ENCODE measurements at places on chromosomes 5 and 9.
A peak's percentile ranks its signal among the peaks of the same experiment; 100 is the strongest.

DNA sequence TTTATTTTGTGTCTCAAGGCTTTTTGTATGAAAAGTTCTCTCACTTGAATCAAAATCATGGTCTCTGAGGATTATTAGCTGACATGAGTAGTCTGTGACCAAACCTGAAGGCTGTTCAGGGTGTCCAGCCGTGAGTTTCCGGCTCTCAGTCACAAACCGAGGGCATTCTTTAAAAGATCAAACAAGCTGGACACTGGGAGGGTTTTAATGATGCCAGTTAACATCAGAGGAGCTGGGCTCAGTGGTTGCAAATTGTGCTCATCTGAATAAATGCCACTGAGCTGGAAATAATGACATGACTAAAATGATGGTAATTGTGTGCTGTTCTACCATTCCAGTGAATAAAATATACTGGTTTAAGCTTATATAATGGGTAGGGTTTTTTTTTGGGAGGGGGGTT lies 153.1 kb downstream of the FOCAD start:
- no peak for DNase-seq

GRCh38 chr9:109775516-109775915 lies 4.5 kb upstream of the PALM2AKAP2 start:
- DNase-seq, result no peak

- DNase-seq, result no peak
These were observed 220.1 kb downstream of the ANXA1 start for GRCh38 chr9:73371801-73372200.

DNA sequence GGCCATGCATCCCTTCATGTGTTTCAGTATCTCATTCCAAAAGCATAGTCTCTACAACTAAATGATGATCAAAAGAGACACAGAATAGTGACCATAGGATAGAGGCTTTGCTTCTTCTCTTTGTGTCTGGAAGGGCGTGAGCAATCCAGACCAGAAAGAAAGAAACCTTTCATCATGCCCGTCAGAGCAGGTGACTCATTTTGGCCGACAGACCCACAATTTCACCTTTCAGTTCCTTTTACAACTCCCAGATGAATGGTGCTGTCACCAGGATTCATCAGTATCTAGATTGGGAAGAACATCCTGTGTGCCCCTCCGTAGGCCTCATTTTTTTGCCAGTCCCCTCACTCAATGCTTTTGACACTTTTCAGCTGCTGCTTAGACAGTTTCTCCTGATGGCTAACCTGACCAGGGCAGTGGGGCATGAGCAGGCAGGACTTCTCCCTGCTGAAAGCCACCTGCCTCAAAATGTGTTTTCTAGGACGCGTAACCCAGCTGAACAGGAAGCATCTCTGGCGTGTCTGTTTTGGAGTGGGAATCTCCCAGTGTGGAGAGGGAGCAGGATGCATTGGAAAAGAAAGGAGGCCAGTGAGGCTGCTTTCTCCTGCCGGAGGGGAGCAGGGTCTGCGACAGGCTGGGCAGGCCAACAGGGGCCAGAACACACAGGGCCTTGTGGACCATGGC lies 21.2 kb downstream of the ABLIM3 start:
- no peak for DNase-seq

DNA sequence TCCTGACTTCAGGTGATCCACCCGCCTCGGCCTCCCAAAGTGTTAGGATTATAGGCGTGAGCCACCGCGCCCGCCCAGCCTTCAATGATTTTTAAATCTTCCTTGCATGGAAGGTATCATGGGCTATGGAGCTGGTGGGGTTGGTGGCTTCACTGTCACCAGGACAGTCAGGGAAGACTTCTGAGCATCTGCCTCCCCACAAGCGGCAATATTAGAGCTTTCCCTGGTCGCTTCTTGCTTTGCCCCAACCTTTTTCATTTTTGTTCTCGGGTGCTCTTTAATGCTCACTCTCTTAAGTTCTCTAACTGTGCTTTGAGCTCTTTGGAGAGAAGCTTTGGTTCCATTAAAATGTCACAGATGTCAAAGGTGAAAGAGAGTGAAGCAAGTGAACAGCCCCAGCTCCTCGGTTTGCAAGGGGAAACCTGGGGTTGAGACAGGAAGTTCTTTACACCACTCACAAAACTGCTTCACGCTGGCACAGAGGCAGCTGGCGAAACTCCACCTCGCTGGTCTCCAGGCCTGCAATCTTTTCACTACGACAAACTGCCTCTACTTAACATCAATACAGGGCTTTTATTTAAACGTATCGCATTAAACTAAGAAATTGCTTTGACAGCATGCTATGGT lies 142.5 kb upstream of the RETREG1 start:
- DNase-seq, result peak; percentile 31

DNA sequence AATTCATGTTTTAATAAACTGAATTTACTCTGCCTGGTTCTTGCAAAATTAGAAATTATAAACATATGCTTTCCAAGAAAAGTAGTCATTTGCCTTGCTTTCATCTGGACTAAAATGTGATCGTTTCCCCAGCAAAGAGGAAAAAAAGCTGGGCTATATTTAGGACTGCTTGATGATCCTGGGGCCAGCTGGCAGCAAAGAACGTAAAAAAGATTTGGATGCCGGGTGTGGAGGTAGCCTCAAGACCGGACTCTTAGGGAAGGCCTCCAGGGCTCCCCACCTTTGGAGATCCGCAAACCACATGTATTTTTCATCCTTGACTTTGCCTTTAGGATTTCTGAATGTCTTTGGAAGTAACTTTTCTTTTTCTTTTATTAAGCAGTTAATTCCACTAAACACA lies 156.1 kb upstream of the SEMA6A start:
- no peak for DNase-seq

- no peak for DNase-seq
These were observed 1151.6 kb upstream of the CDH6 start for GRCh38 chr5:30041831-30042385.

DNA sequence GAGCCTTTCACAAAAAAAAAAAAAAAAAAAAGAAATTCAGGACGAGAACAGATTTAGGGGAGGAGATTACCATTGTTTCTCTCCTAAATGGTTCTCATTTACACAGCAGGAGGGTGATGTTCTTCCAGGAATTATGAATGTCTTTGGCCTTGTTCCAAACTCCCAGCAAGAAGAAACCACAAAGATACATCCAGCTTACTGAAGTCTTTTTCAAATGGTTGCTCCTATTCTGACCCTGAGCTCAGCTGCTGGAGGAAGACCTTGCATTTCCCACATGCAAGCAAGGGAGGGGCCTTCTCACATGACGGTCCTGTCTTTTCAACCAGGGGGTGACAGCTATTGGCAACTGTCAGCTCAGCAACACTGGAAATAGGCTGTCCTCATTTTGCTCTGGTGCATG lies 203.0 kb upstream of the VLDLR start:
- no peak for DNase-seq

- no peak for DNase-seq
These were observed 104.1 kb downstream of the CMYA5 start for GRCh38 chr5:79793722-79794121.

DNA sequence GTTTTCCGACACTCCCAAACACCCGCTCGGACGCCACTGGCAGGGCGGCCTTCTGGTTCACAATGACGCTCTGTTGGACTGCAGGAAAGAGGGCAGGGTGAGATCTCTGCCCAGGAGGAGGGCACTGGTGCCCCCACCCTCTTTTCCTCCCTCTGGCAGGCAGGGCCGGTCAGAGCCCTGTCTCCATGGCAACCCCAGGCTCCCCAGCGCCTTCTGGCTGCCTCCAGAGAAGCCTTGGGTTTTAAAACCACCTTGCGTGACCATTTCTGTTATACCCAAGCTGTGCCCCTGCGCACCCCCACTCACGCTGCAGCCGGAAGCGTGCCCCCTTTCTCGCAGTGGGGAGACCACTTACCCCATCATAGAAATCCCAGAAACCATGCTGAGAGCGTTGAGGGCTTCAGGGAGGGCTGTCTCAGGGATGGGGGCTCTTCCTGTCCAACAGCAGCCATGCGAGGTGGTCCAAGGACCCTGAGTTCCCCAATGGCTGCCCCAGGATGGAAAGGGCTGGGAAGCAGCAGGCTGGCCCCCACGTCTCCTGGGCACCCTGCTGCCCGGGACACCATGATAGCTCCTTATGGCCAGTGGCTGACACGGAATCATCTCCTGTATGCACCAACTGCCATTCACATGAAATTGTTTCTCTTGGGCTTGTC lies 7.3 kb downstream of the C9orf50 start:
- no peak for DNase-seq

- DNase-seq, result no peak
These were observed 478.8 kb downstream of the CETN3 start for GRCh38 chr5:89930591-89931392.

- no peak for DNase-seq
These were observed 742.7 kb downstream of the TLE1 start for GRCh38 chr9:80946496-80947170.

DNA sequence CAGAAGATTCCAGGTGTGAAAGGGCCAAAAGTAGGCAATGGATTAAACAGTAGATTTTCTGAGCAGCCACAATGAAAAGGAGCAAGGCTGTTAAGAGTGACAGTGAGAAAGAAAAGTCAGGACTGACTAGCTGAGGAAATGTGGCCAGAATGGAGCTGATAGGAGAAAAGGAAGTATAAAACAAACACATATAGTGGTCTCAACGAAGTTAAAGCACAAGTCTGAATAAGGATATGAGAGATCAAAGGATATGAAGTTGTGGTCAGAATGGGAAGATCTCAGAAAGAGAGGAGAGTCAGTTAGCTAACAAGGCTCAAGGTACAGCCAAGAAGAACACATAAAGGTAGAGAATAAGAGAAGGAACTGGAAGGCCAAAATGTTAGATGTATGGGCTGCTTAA lies 39.9 kb downstream of the FNIP1 start:
- peak; percentile 48 for DNase-seq

DNA sequence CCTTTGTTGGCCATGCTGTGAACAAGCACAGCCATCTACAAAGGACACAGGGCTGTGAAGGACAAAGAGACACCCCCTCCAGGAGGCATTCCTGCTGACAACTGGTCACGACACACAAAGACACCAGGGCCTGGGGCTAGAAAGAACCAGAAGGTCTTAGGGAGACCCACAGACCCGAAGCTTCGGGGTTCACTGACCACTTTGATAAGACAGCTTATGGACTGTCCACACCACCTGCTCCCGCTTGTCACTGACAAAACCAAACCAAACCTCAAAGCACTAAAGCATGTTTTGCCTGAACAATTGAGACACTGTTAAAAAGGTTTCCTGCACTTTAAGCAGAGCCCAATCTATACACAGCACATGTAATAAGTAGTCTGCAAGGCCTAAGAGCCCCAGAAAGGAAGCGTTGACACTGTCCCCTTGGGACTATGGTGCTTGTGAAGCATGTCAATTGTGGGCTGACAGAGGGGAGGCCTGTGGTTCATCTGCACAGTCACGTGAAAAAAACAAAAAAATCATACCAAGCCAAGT lies 185.0 kb downstream of the GAPVD1 start:
- peak; percentile 55 for DNase-seq

GRCh38 chr9:87375397-87376073 lies 122.1 kb upstream of the DAPK1 start:
- DNase-seq, result no peak

GRCh38 chr5:163496286-163496685 lies 9.1 kb upstream of the MAT2B start:
- DNase-seq, result no peak

DNA sequence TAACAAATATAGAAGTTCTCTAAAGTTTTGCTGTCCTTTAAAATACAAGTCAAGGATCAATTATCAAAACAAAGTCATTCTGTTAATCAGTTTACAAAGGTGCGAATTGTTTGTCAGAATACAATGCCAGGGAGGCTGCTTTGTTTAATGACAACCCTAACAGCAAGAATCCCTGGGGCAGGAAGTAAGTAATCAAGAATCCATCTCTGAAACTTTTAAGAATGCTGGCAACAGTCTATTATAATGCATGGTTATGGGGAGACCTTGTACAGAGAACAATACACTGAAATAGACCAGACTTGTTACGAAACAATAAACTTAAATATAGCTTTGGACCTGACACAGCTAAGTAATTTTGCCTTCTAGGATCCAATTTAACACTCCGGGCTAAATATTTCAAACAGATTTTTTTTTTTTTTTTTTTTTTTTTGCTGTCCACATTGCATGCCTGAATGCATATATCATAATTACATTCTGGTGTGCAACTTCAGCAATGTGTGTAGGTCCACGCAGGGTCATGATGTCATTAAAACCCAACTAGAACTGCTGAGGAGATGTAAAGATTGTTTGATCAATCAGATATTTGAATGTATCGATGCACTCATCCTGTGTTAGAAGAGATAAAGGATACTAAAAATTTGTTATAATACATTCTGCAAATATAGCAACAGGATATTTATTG lies 421.3 kb downstream of the CETN3 start:
- DNase-seq, result no peak

GRCh38 chr5:174159327-174160114 lies 114.0 kb downstream of the NSG2 start:
- no peak for DNase-seq

GRCh38 chr9:99180662-99181061 lies 41.1 kb downstream of the ALG2 start:
- DNase-seq, result no peak

GRCh38 chr5:119515192-119515591 lies 62.9 kb downstream of the HSD17B4 start:
- DNase-seq, result no peak
